ENCODE measurements at places on chromosomes 4 and X. TPM values are rescaled to one million over a fixed set of nuclear protein-coding genes. Genes with fewer than 3 reads are reported as not detected.

Gene EGF
- polyA plus RNA-seq: 26.5 TPM

Gene FGA
- not detected for polyA plus RNA-seq

Gene ZNF141
- 2.4 TPM for polyA plus RNA-seq

Gene CT45A3
- not detected for polyA plus RNA-seq

Gene AWAT2
- polyA plus RNA-seq: not detected

Gene C4orf51
- not detected for polyA plus RNA-seq

Gene C4orf50
- not detected for polyA plus RNA-seq

Gene SNX25
- polyA plus RNA-seq: 6.1 TPM
